ENCODE measurements at places on chromosomes 11 and 22.

DNA sequence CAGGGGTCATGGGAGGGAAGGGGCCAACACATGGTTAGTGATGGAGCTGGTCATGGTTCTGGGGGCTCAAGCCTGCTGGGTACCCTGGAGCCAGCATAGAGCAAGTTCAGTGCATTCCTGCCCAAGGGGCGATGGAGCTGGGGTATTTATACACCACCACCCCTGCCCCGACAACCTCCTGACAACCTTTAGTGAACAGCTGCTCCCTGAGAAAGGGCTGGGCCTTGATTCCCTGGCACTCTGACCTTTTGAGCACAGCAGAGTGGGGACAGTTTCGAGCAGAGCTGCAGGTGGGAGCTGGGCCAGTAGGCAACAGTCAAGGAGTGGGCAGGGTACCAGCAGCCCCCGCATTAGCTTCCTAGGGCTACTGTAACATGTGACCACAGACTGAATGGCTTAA, 6.0 kb downstream of the PARVG start:
- no peak for DNase-seq

- DNase-seq = no peak
Measured at GRCh38 chr11:114773541-114774338, 95.4 kb downstream of the NXPE2 start.

GRCh38 chr11:66311470-66311964, 5.3 kb downstream of the CD248 start:
- no peak for DNase-seq

- peak; percentile 42 for DNase-seq
Measured at GRCh38 chr22:44080936-44081861, 57.1 kb downstream of the PARVB start.

DNA sequence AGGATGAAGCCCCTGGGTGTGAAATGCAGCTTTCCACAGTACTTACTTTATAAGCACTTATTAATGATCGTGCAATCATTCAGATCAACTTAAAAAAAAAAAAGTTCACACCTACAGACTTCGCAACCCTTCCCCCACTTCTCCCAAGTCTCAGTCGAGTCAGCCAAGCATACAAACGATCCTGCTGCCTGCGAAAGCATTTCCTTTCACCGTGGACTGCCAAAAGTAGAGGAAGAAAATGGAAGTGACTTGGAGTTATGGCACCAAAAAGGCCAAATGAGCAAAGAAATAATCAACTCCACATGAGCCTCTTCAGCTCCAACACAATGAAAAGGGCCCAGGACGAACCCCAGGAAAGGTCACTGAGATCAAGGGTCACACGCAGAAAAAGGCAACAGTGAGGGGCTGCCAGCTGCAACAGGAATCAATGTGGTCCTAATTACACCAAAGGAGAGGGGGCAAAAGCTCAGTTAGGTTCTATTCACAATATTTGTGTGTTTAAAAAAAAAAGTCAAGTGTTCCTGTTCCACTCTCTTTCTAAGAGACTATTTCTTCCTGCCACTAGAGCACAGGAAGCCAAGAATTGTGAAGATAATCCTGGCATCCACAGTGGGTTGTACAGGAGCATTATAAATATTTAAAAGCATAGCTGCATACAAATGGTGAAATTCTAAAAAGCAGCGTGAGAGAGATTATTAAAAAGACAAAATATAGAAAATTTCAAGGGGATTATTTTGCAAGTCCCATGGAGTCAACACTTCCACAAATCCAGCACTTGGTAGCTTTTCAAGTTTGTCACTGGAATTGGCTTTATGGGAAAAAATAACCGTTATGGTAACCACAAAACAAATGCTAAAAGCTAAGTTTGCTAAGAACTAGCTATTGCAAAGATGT, 28.4 kb downstream of the CDON start:
- no peak for DNase-seq

DNA sequence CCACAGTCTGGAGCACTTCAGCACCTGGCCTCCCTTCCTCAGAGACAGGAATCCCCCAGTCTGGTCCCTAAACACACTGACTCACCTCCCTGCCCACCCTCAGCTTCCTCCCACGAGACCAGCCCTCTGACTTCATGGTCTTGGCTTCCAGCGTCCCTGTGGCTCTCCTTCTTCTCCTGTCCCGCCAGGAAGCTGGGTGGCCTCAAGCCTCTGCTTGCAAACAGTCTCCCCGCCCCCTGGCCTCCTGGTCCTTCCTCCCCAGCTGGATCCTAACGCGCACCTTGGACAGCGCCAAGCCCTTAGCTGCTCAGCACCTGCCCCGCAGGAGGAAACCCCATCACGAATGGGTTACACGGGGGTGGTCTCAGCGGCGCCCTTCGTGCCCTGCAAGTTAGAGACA, 4.5 kb downstream of the NCF4 start:
- no peak for DNase-seq

- no peak for DNase-seq
Measured at GRCh38 chr11:111726301-111726713, 39.9 kb downstream of the PPP2R1B start.

GRCh38 chr11:7592711-7593110, 78.9 kb downstream of the PPFIBP2 start:
- no peak for DNase-seq

- no peak for DNase-seq
Measured at GRCh38 chr11:2890466-2891294, 5.1 kb upstream of the CDKN1C start.

- DNase-seq = no peak
Measured at GRCh38 chr11:14314127-14314526, 44.9 kb downstream of the RRAS2 start.

DNA sequence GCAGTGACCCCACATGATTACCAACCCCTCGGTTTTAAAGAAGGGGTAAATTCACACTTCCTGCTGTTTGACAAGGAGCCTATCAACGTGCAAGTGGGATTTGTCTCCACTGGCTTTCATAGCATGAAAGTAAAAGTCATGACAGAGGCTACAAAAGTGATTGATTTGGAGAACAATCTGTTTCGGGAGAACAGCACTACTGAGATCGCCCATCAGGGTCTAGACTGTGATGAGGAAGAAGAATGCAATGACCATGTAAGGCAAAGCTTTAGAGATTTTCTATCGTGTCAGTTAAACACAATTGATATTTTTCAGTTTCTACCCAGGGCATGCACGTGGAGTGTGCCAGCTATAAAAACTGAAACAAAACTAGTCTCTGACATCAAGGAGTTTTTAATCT, 41.7 kb downstream of the HORMAD2 start:
- no peak for DNase-seq

GRCh38 chr22:27801202-27801615, 347 bp downstream of the MN1 start:
- peak; percentile 24 for DNase-seq

DNA sequence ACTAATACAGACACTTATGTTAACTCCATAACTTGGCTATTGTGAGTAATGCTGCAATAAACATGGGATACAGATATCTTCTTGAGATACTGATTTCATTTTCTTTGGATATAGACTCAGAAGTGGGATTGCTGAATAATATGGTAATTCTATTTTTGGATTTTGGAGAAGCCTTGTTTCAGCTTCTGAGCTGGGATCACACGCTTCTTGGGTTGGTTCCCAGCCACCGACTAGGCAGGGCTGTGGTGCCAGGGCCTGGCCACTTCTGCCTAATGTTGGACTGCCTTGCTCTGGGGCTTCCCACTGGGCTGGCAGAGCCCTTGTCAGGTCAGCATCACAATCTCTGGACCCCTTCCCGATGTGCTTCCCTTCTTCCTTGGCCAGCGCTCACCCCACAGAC, 14.0 kb upstream of the MCHR1 start:
- DNase-seq = no peak

GRCh38 chr22:42179616-42180015, 49.0 kb upstream of the CYP2D6 start:
- DNase-seq = no peak

- no peak for DNase-seq
Measured at GRCh38 chr11:48270621-48271020, 7.0 kb downstream of the OR4X1 start.

DNA sequence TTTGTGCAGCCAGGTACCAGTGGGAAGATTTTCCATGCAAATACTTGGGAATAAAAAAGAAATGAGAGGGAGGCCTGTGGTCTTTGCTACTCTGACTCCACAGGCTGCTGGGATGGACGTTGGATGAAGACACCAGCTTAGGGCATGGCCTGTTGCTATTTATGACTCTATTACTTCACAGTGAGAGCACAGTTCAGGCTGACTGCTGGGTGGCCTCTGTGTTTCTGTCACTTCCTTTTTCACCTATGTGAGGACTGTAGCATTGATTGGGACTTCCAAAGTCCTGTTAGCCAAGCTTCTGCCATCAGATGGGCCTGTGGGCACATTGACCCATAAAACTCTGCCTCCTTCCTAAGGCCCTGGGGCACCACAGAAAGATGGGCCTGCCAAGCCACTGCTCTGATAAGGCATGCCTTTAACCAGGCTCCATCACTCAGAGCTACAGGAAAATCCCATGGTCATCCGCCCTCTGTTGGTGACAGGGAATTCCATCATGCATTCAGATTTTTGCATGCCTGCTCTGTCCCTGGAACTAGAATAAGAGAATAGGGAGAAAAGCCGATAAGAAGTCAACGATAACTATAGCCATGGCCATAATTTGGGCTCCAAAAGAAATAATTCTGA, 64.6 kb downstream of the KCNJ1 start:
- DNase-seq = no peak

DNA sequence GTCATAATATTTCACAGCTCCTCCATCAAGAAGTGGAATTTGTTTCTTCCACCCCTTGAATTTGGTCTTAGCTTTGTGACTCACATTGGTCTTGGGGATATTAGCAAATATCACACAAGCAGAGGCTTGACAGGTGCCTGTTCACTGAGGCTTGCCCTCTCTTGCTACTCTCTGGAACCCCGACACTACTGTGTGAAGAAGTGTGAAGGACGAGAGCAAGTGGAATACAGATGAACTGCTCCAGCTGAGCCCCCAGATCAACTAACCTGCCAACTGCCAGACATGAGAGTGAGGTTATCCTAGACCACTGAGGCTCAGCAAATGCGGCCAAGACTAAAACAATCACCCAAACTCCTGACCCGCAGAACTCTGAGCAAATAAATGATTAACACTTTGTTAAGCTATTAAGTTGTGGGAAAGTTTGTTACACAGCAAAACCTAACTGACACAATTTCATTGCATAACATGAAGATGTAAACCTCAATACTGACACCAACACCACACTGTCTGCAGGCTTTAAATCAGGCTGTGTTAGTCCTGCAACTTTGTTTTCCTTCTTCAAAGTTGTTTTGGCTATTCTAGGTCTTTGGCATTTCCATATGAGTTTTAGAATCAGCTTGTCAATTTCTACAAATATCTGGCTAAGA, 142.5 kb downstream of the APOL5 start:
- DNase-seq = no peak

DNA sequence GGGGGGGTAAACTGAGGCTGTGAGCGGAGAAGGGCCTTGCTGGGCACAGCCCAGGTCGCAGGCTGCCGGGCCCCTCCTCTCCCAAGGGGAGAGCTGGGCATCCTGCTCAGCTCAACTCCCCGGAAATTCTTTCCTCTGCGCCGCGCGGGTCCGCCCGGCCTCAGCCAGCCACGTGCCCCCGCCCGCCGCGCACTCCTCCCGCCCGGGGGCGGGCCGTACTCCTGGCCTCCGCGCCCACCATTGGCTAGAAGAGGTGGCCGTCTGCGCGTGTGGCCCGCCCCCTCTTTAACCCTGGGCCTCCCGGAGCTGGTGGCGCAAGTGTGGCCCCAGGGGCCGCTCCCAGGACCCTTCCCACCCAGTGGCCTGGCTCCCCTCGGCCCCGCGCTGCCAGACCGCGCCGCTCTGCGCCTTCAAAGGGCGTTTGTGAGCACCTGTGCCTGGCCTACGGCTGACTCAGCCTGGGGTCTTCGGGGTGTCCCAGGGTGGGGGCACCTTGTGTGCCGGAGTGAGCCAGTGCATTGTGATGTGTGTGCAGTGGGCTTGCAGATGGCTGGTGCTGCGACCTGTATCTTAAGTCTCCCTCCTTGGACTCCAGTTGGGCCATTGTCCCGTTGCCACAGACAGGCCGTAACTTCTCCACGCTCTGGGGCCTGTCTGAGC, 2.0 kb downstream of the MRGPRF start:
- peak; percentile 47 for DNase-seq

DNA sequence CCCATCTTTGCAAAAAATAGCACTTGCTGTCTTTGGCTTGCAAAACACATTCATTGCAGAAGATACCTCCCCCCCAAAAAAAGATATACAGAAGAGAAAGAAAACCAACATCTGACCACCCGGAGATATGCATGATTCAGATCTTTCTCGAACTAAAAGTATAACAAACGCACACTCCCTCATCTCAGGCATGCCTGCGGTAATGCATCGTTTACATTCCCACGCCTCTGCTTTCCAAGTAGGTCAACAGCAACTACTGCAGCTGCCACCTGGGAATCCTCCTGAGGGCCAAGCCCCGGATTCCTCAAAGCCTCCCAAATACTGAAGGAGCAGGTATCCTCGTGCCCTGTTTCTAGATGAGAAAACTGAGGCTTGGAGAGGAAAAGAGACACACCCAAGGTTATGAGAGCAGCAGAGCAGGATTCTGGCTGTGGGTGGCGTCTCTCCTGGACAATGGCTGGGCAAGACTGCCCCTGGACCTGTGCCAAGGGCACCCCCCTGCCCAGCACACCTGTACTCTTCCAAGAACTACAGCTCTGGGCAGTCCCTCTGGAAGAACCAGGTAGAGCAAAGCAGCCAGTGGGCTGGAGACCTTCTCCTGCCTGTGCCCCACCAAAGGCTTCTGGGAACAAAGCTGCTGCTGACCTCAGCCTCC, 38.1 kb downstream of the NUP50 start:
- no peak for DNase-seq
